ENCODE measurements at places on chromosomes 1 and 21.
A peak's percentile ranks its signal among the peaks of the same experiment; 100 is the strongest.

DNA sequence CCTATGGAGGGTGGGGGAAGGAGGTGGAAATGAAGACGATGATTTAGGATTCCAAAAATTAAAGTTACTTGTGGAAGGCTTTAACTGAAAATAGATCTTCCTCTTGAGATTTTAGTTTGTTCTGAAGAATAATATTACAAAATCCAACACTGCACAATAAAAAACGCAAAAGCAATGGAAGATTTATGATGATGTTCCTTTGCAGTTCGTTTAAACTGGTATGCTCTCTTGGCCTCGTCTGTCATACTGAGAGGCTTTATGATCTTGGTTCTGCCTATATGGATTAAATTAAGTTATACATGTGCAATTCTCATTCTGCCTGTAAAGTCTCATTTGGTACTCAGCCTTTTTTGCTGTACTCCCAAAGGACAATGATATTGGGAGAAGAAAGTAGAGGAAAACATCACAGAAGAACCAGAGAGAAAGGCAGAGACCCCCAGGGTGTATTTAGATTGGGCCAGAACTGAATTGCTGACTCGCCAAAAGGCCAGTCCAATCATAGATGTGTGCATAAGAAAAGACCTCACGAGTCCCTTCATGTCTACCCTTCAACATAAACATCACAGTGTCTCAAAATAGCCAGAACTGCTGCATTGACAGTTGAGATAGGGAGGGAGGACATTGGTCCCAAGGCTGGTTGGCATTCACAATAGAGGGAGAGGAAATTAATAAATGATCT, 188.6 kb downstream of the GREM2 start:
- DNase-seq, result no peak

- no peak for DNase-seq
Observed at GRCh38 chr1:19430121-19431068, 54.9 kb downstream of the CAPZB start.

DNA sequence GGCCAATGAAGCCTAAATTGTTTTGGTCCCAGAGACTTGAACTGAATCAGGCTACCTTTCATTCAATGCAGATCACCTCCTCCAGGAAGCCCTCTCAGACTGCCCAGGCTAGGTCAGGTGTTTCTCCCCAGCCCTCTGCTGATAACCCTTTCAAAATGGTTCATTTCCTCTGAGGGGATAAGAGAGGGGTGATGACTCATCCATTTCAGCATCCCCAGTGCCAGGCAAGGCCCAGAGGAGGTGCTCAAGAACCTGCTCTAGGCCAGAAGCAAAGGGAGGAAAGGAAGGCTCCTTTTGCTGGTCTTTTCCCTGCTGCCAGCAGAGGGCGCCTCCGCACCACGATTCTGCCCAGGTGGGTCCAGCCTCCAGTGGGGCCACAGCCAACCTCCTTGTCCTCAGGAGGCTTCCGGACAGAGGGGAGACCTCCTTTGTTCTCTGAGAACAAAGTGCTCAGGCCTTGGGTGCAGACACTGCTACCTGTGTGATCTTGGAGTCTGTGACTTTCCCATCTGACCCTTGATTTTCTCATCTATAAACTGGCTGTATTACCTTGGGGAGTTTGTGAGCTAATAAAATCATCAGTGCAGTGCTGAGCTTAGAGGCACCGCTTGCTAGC, 45.3 kb upstream of the ARHGEF10L start:
- DNase-seq, result peak; percentile 52

- DNase-seq, result no peak
Observed at GRCh38 chr1:109977225-109977624, 7.3 kb upstream of the AHCYL1 start.

GRCh38 chr1:60540141-60540540, 466.6 kb upstream of the C1orf87 start:
- no peak for DNase-seq

DNA sequence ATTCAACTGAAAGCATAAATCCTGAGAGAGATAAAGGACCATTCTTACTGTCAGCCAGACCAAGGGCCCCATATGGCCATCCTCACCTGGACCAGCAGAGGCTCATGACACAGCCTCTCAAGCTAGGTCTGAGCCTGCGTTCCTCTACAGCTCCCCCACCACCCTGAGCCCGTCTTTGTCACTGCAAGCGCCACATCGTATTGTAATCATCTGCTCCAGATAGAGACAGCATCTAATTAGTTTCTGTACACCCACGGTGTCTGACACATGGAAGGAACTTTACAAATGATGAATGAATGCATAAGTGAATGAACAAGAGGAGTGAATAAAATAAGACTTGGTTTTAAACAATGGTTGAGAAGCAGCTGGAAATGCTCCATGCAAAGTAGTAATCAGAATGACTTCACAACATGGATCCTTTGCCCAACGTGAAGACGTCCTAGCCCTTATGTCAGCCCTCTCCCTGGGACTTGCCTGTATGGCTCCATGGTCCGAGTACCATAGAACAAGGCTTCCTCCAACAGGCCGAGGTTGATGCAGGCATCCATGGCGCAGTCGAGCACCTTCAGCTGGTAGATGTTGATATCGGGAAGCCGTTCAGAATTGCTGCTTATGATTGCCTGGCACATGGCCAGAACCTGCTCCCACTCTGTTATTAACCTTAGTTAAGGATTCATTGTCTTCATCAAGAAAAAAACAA, 648.9 kb downstream of the SMYD3 start:
- DNase-seq, result no peak

DNA sequence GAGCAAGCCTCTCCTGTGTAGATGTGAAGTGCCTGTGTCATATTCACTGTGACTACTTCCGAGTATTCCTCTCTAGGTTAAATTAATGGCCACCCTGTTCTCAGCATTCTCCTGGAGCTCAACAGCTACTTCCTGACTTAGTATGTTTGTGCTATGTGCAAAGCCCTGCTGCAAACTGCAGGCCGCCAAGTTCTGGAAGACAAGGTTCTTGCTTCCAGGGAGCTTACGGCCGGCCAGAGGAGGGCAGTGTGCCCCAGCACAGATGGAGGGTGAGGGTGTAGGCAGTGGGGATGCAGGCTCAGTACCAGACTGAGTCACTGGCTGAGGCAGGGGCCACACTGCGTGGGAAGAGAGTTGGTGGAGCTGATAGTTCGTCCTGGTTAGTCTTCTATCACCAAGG, 43.2 kb downstream of the ELK4 start:
- DNase-seq, result no peak

GRCh38 chr1:219075121-219075879, 98.4 kb upstream of the LYPLAL1 start:
- DNase-seq, result no peak

GRCh38 chr1:184322253-184322652, 64.6 kb upstream of the C1orf21 start:
- DNase-seq, result no peak

DNA sequence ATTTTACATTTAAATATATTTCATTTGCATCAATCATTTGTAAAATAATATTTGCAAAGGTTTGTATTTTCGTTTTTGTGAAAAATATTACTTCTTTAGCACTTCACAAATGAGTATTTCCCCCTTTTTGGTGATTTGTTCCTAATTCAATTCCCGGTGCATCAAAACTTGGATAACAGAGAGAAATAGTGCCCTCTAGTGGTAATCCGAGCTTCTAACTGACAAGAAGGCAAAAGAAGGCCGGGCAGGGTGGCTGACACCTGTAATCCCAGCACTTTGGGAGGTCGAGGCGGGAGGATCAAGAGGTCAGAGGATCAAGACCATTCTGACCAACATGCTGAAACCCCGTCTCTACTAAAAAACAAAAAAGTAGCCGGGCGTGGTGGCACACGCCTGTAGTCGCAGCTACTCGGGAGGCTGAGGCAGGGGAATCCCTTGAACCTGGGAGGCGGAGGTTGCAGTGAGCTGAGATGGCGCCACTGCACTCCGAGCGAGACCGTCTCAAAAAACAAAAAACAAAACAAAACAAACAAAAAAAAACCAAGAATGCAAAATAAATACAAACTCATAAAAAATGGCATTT, 137.7 kb downstream of the COL11A1 start:
- no peak for DNase-seq

- no peak for DNase-seq
Observed at GRCh38 chr1:7346070-7346596, 425.0 kb upstream of the VAMP3 start.

DNA sequence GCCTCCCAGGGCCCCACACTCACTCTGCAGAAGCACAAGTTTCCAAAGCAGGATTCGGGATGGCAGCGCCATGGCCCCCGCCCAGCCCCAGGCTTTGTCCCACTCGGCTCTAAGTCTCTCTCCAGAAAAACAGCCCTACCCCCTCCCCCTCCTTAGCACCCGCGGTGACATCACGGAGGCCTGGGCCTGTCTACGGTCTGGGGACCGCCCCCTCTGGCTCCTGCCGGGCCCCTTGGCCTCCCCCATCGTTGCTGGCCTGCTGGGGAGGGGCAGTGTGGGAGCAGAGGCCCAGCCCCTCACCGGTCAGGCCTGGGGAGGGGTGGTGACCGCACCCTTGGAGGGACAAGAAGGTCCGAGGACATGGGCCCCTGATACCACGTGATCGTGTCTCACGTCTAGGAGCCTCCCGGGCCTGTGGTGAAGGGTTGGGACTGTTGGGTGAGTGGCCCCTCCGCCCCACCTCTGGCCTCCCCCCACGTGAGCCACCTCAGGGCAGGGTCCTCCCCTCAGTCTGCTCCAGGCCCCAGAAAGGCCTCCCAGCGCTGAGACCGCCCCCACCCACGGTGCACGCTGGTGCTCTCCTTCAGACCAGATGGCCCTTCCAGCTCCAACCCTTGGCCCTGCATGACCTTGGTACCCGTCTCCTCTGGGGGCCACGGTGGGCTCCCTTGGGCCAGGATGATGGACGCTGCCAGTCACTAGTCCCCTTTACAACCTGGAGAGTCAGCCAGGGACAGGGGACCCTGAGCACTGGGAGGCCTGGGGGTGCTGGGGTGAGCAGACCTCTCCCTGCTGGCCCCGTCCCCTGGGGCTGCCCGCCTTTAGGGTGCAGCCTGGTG, at the start of gene MXRA8:
MXRA8 (minus strand) TSS at position 123 of the 839 bp plus-strand sequence; CDS start at position 72, 51 bp downstream.
- no peak for DNase-seq

All from activated gamma-delta T cell treated with Interleukin-2 at 50 U/mL for 16 hours (primary cell).